Fibroblast of skin of right quadriceps (primary cell): ENCODE measurements at places on chromosomes 7 and 10.

DNA sequence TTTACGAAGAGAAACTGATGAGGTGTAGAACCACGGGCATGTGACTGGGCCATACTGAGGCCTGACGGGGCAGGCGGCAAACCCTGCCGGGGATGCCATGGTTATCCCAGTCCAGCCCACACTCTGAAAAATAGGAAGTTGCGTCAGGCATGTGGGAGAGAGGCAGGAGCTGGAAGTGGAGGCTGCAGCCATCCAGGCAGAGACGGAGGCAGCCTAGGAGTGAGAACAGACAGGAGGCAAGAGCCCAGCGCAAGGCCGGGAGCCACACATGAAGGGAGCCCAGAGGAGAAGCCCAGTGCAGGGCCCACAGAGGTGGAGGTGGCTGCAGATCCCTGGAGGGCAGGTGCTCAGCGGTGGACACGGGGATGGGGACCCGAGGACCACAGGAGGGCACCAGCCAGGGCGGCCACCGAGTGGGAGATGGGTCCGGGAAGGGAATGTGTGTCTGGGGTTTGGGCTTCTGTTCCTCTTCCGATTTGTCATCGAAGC lies 175.2 kb upstream of the PPP2R2D start:
- no peak for DNase-seq

DNA sequence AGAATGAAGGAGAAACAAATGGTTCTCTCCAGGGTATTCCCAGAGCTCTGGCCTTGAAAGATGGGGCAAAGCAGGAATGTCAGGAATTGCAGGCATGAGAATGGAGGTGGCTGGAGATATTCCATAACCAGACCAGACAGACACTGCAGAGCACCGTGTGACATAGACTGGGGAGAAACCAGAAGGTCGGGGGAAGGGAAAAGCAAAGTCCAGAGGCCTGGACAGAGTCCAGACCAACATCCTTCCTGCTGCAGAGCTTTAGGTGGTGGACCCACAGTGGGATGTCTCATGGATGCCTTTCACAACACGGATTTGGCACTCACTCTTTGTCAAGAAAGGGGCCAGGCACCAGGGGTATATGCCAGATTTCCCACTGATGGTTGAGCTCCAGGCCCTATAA lies 177.2 kb upstream of the INHBA start:
- peak; percentile 97 for DNase-seq

DNA sequence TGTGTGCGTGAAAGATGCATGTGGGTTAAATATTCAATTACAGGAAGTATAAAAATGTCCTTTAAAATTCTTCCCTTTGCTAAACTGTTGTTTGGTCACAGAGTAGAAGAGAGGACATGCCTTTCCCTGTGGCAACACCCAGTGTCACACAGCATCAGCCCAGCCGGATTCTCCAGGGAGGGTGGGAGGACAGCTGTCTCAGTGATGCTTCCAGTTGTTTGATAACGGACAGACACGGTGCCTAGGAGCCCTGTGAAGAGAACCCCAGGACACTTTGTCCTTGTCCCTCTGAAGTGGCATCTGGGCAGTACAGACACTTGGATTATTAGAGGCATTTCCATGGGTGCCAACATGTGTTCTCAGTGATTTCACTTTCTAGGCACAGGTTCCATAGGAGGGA lies 306.6 kb upstream of the LRGUK start:
- no peak for DNase-seq

- peak; percentile 30 for DNase-seq
Observed at GRCh38 chr7:18890885-18891621, 226.4 kb downstream of the TWIST1 start.

GRCh38 chr10:15241306-15241705 lies 72.8 kb upstream of the NMT2 start:
- DNase-seq = no peak

GRCh38 chr7:134422008-134422407 lies 36.9 kb downstream of the AKR1B1 start:
- no peak for DNase-seq
